Stimulated activated CD4-positive, alpha-beta T cell treated with anti-CD3 and anti-CD28 coated beads, Interleukin-4, amount 100 ng/mL, for 24 hours (primary cell): ENCODE measurements at places on chromosomes 13 and 19.

DNA sequence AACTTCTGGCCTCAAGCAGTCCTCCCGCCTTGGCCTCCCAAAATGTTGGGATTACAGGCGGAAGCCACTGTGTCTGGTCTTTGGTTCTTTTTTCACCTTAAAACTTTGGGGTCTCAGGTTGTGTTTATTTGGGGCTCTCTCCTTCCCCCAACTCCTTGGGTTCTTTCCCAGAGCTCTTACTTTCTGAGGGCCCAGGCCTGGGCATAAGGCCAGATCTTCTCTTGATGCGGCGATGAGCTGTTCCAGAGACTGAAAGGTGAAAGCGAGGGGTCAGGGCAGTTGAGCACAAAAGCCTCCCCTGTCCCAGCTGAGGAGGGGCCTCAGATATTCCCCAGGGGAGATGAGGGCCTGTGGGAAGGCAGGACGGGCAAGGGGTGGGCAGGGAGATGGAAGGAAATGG lies 7.1 kb downstream of the POLR1G start:
- DNase-seq = no peak

DNA sequence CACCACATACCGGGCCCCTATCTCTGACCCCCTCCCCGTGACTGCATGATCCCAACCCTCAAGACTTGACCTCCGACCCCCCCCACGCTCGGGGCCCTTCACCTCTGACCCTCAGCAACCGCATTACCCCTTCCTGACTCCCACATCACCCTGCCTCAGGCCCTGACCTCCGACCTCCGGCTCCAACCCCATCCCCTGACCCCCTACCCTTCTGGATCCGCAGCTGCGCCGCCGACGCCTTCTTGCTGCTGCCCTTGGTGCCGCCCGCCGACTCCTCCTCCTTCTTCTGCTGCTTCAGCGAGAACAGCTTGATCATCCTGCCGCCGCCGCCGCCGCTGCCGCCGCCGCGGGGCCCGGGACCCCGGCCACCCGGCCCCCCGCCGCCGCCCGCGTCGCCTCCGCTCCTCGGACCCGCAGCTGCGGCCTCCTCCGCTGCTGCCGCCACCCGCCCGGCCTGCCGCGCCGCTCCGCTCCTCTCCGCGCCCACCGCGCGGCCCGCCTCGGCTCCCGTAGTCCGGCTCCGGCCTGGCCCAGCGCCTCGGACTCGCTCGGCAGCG lies at the start of gene UBE2M:
Gene UBE2M (minus strand): TSS at position 546 of the 557 bp plus-strand sequence. CDS start 230 bp downstream, at position 316.
- peak; percentile 67 for DNase-seq

DNA sequence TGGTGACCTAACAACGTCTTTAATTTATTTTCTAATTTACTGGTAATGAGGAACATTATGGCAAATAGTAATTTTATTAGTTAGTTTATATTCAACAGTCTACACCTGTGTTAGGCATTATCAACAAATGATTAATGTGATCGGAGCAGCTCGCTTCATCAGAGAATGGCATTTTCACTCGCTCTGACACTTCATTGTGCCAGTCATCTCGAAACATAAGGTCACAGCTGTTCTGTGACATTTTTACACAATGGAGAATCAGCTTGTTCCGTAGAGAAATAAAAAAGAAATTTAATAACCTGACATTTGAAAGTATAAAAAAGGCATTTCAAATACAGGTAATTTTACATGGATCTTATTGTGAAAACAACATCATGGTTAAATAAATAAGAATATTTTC lies 858.4 kb downstream of the SLITRK6 start:
- no peak for DNase-seq

- DNase-seq = no peak
Observed at GRCh38 chr13:48859272-48860105, 116.2 kb upstream of the FNDC3A start.

- no peak for DNase-seq
Observed at GRCh38 chr19:13055213-13056051, 47.2 kb downstream of the LYL1 start.

DNA sequence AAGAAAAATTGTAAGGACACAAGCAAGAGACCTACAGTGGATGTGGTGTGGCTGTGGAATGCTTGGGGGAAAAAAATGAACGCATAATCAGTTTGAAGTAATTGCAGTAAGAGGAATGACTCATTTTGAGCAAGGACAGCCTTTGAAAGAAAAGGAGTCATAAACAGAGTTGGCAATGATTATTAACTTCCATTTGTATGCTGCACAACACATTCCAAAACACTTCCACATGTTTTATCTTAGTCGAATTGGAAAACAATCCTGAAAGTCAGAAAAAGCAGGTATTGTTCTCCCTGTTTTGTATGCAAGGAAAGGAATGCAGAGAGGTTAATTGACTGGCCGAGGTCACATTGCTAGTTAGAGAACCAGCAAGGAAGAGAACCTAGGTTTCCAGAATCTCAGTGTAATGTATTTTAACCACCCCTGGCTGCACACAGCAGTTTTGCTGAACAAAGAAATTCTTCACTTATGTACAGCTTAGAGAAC lies 630.0 kb upstream of the MIR17HG start:
- DNase-seq = no peak

- no peak for DNase-seq
Observed at GRCh38 chr13:96984051-96984508, 10.2 kb downstream of the OXGR1 start.

GRCh38 chr13:43776501-43777079 lies 10.2 kb downstream of the ENOX1 start:
- DNase-seq = no peak
